ENCODE measurements at places on chromosomes 1 and 21.

- DNase-seq: no peak
Observed at GRCh38 chr1:1752190-1752589, 26.1 kb downstream of the NADK start.

DNA sequence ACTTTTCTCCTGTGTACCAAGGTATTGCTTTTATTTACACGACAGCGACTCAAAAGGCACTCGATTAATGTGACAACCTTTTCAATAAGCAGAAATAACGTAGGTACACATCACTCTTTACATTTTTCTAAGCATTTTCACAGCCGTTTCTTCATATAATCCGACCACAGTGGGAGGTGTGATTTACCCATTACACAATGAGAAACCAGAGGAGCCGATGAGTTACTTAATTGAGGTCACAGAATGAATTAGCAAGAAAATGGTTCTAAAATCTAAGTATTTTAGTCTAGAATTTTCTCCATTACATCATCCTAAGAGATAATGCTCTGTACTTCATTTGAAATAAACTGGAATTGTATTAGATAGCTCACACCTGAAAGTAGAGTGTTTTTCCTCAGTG lies 71.5 kb downstream of the UMODL1 start:
- no peak for DNase-seq

GRCh38 chr1:213720032-213720431 lies 267.7 kb upstream of the PROX1 start:
- no peak for DNase-seq

DNA sequence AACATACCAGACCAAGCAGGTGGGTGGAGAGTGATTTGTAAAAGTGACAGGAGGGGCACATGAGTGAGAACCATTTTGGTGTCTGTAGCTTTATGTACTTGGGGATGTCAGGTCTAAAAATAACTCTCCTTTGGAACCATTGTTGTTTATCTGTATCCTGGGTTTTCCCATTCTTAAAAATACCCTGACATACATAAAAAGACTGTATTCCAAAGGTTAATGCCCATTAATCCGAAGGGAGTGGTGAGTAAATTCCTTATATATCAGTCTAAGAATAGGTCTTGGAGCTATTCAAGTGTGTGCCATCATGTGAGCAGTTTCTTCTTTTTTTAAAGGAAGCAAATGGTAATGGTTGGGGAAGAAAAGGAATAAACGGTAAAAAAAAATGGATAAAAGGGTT lies 117.5 kb downstream of the TGFB2 start:
- DNase-seq: no peak

DNA sequence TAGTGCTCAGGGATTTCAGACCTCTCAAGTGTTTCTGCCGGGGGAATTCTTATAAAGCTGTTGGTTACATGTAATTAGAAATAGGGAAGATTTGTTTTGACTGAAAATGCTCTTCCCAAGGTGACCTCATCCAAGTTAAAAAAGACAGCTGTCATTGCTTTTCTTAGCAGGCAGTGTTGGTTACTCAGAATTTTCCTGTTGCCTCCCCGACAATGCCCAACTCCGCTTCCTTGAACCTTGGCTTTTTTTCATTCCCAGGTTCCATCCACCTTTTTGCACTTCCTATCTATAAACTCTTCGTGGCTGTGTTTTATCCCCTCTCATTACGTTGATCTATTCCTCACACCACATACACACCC lies 825 bp upstream of the DPH5 start:
- no peak for DNase-seq

GRCh38 chr1:204289280-204289679 lies 70.4 kb downstream of the PLEKHA6 start:
- no peak for DNase-seq

Data from NT2/D1 (cell line).